ENCODE measurements at places on chromosomes 4 and X.

DNA sequence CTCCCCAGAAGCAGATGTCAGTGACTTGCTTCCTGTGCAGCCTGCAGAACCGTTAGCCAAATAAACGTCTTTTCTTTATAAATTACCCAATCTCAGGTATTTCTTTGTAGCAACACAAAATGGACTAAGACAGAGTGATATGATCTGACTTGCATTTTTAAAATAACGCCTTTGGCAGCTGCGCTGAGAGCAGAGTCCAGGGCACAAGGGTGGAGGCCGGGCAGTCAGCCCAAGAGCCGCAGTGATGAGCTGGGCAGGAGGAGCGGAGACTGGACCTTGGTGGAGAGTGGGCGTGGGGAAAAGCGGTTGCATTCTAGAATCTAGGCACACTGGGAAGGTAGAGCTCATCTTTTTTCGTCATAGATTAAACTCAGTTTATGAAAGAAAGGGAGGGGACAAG lies 56.5 kb upstream of the ACSL1 start:
- no peak for DNase-seq

GRCh38 chr4:142365391-142365790 lies 480.7 kb downstream of the INPP4B start:
- no peak for DNase-seq

GRCh38 chr4:102869569-102870197 lies 891 bp downstream of the CISD2 start:
- DNase-seq, result no peak

DNA sequence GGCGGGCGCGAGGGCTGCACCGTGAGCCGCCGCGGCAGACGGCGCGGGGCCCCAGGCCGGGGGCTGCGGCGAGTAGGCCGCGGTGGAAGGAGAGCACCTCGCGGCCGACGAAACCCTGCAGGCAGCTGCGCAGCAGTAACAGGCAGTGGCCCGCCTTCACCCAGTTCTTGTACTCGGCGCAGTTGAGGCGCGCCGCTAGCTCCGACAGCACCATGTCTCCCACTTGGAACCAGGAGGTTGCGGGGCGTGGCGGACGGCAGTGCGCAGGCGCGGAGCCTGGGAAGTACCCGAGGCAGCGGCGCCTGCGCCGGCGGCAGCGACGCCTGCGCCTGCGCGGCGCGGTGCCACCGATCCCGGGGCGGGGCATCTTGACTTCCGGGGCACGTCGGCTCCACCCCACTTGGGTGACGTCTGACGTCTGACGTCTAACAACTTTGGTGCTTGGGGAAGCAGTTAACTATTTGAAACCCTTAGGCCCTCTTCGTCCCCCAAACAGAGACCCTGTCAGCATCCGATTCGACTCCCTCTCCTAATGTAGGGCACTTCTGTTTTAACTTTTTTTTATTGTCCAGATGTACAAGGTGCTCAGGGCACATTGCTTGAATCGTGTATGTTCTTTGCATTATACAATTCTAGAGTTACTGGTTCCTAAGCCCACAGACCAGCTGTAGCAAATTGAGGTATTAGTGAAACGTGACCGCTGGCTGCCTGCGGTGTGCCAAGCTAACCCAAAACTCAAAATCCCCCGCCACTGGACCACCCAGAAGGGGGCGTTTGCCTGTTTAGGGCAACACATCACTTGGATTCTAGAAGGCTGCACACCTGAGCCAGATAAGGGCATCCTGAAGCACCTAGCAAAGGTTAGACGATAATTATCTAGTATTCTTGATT lies at the start of gene CXorf38:
Gene CXorf38 (minus strand): TSS at position 255 of the 891 bp plus-strand sequence. CDS start 41 bp downstream, at position 214.
- DNase-seq, result peak; percentile 94

DNA sequence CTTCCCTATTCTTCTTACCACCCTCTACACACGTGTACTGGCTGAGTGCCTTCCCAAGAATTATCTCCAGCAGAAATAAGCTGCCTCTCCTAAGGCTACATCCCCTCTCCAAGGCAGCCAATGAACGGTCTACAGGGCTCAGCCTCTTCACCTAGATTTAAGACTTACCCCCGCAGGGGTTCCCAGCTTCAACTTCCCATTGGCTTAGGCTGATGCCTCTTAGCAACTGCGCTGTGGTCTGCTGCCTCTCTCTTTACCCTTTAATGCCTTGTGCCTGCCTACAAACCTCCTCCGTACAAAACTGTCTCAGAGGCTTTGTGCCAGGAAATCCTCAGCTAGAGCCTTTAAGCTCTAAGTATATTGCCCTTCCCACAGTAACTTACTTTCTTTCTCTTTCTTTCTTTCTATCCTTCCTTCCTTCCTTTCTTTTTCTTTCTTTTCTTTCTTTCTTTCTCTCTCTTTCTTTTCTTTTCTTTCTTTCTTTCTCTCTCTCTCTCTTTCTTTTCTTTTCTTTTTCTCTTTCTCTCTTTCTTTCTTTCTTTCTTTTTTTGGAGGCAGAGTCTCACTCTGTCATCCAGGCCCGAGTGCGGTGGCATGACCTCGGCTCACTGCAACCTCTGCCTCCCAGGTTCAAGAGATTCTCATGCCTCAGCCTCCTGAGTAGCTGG lies 15.1 kb upstream of the PIGA start:
- DNase-seq, result no peak

Data from Right ventricle myocardium superior (tissue), 1 donor.